ENCODE measurements at places on chromosomes 7 and 10.

- DNase-seq, result no peak
Measured at GRCh38 chr7:157271315-157271990, 65.4 kb upstream of the DNAJB6 start.

DNA sequence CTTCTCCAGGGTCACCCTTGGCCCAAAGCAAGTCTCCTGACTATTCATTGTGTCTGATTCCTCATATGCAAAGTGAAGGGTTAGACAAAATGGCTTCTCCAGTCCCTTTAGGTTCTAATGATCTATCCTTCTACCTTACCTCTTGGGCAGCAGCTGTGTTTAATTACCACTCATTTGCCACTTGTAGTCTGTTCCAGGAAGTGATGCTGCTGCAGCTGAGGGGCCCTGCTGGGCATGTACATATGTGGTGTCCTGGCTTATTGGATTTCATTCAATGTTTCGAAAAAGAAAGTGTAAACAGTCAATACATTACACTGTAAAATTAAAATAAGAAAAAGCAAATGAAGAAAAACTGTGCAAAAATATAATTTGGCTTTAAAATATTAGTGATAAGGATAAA, 36.6 kb downstream of the SCIN start:
- no peak for DNase-seq

DNA sequence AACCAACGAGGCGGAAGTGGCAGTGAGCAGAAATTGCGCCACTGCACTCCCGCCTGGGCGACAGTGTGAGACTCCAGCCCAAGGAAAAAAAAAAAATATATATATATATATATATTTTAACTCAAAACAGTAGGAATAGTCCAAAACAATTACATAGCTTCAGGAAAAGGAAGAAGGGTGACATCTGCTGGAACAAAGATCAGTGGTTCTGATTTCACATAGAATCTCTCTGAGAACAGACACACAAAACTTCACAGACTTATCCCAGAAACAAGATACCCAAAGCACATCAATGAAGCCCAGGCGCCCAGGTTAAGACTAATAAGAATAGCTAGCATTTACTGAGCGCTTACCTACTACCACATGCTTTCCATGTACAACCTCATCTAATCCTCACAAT, 45.0 kb downstream of the DNMBP start:
- no peak for DNase-seq

DNA sequence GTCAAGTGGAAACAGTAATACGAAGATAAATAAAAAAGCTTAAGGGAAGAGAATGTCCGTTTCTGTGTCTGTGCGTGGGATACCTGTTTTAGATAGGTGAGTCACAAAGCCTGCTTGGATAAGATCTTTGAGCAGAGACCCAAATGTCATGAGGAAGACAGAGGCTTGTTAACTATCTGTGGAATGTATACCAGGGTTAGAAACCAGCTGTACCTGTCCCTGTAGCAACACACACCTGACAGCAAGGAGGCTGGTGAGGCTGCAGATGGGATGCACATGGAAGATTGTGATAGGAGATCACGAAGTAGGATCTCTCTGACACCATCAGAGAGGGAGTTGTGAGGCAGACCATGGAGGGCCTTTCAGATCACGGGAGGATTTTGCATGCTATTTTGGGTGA, 105.3 kb downstream of the ARHGAP21 start:
- no peak for DNase-seq
